Activated T-helper 17 cell treated with anti-CD3 and anti-CD28 coated beads, Interleukin-2, amount 50 U/mL, for 72 hours (primary cell): ENCODE measurements at places on chromosomes 5 and 9. TPM values are rescaled to one million over a fixed set of nuclear protein-coding genes. Genes with fewer than 3 reads are reported as not detected.

- no peak for ATAC-seq
These were observed 180.2 kb upstream of the EGFLAM start for GRCh38 chr5:38078161-38078560.

- ATAC-seq = no peak
These were observed 84.7 kb downstream of the EDIL3 start for GRCh38 chr5:84299959-84300358.

GRCh38 chr5:142512043-142513042 is 173.5 kb downstream of the FGF1 start:
- no peak for ATAC-seq

DNA sequence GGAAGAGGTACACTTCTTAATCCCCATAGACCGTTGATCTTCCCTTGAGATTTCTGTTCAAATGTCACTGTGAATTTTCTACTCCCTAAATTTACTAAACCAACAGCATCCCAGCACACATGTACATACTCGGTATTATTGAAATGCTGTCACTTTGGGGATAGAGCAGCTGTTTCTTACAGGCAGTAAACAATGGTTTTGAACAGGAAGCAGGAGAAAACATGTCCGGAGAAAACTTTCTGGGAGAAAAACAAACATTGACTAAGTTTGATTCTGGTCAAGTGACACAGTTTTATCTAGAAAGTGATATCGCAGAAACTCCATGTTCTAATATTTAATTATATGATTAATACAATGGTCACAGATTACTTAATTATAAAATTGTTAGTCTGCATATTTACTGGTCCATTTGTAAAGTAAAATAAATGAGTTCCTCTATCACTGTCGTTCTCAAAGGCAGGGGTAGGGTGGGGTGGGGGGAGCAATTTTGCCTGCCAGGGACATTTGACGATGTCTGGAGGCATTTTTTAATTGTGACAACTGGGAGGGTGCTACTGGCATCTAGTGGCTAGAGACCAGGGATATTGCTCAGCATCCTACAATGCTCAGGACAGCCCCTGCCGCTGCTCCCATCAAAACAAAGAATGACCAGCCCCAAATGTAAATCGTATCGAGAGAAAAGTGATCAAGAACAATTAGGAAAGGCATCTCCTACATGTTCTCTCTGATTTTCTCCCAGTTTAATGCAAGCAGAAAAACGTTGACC is 12.2 kb downstream of the TAS2R1 start:
- no peak for ATAC-seq

- no peak for ATAC-seq
These were observed 859 bp downstream of the CDKN2AIPNL start for GRCh38 chr5:134410822-134411221.

DNA sequence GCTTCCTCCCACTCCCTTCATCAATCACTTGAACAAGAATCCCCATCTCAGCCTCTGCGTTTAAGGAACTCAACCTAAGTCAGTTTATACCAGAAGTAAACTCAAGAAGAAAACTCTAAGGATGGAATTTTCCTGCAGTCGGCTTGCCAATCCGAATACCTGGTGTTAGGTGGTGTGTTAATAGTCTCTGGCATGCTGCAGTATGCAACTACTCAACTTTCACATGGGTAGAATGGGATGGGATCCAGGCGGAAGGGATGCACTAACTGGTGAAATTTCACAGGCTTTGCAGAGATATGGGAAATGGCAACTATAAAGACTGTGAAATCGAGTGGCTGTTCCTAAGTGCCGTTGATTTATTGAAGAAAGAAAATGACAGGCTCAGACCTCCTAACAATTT is 560.6 kb downstream of the TLE1 start:
- no peak for ATAC-seq

DNA sequence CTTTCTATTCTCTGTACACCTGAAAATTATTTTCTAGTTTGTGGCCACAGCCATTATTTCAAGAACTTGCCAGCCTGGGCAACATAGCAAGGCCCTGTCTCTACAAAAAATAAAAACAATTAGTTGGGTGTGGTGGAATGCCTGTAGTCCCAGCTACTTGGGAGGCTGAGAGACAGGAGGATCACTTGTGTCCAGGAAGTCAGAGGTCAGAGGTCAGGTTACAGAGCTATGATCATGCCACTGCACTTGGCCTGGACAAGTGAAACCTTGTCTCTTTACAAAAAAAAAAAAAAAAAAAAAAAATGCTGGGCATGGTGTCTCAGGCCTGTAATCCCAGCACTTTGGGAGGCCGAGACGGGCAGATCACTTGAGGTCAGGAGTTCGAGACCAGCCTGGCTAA is 58.3 kb downstream of the HMGCR start:
- no peak for ATAC-seq

Gene HRCT1
- total RNA-seq = not detected

Gene GCNT1
- 8.7 TPM for total RNA-seq

Gene SMIM33
- total RNA-seq = 0.54 TPM

Gene PCDHB11
- total RNA-seq = not detected
